Foreskin keratinocyte (primary cell): ENCODE measurements at places on chromosomes 4 and X. TPM values are rescaled to one million over a fixed set of nuclear protein-coding genes. Genes with fewer than 3 reads are reported as not detected.

FDCSP gene
- not detected in 2 replicates for total RNA-seq

CXorf49 gene
- not detected in 2 replicates for total RNA-seq

ADGRA3 gene
- total RNA-seq, result 47.6 and 47.7 TPM in 2 replicates

GLOD5 gene
- total RNA-seq, result not detected in 2 replicates

CYBB gene
- 0.03 TPM in 1 of 2 replicates, not detected in the other for total RNA-seq

FAM184B gene
- total RNA-seq, result not detected in 2 replicates

TKTL2 gene
- not detected in 2 replicates for total RNA-seq

PF4V1 gene
- total RNA-seq, result not detected in 2 replicates
